ENCODE measurements at places on chromosomes 7 and 10.

DNA sequence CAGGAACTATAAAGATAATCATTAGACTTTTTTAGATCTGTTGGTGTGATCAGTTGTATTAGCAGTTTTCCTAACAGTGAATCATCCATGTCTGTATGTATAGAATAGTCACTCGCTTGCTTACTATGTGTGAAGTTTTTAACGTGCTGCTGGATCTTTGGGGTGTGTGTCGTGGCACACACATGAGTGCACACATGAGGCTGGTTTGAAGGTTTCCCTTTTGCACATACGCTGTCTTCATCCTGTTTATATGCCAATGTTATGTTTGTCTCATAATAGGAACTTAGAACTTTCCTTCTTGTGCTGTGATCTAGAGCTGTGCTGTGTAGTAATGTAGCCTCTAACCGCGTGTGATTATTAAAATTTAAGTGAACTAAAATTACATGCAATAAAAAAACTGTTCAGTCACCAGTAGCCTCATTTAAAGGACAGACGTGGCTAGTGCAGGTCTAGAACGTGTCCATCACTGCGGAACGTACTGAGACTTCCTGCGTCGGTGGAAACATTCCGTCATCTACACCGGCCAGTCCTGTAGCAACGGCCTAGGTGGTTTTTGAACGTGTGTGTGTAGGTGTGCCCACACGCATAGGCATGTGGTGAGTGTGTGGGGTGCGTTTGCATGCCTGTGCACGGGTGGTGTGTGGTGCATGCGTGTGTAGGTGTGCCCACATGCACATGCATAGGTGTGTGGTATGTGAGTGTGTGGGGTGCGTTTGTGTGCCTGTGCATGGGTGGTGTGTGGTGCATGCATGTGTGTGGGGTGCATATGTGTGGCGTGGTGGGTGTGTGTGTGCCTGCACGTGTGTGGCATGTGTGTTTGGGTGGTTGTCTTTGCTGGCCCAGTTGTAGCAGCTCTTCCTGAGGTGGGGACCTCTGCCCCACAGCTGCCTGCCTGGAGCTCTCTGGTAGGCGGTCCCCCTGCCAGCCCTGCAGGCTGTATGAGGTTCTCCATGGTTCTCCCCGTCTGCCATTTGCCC, 56.6 kb downstream of the INPP5A start:
- DNase-seq = no peak

DNA sequence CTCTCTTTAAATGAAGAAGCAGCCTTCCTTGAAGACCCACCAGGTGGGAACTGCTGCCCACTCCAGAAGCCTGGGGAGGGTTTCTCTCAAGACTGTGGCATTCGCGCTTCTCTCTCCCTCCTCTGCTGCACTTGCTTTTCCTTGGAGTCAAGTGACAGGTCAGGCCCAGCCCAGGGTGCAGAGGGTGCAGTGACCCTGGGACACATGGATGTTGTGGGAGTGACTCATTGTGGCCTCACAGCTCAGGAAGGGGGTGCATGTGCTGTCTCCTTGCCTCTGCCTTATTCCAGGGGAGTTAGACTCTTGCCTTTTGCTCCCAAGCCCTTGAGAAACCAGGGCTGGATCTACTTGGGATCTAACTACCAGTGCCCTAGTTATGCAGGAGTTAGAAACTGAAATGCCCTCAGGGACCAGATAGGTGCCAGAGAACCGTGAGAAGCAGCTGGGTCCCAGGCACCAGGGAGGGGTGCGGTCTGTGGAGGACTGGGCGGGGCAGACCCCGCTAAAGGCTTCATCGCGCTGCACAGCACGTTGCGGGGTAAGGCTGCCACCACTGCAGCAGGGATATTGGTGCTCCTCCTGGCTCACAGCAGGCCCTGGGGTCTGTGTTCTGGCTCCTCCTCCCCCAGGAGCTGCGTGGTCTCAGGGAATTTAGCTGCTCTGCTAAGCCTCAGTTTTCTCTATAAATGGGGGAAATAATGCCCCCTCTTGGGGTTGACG, 11.4 kb downstream of the FAM241B start:
- no peak for DNase-seq

DNA sequence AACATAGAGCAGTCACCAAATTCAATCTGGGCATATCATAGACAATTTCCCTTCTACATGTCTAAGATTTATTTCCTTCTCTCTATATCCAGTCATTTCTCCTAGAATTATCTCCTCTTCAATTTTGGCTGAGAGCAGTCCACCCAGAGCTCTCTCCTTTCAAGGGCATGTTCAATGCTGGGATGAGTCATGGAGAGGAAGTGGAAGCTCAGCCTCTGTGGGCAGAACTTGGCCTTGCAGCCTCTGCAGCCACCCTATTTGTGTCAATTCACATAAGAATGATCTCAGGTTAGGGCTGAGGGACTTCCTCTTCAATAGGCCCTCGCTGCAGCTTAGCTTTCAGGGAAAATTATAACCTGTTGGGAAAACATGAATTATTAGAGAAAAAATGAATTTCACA, 560.8 kb downstream of the POM121L12 start:
- no peak for DNase-seq

GRCh38 chr10:102230861-102231356, 4.8 kb downstream of the ELOVL3 start:
- DNase-seq = peak; percentile 25

- DNase-seq = no peak
Measured at GRCh38 chr10:69457771-69458237, 6.5 kb downstream of the TSPAN15 start.

GRCh38 chr7:17069146-17069545, 187.4 kb upstream of the AGR3 start:
- no peak for DNase-seq

DNA sequence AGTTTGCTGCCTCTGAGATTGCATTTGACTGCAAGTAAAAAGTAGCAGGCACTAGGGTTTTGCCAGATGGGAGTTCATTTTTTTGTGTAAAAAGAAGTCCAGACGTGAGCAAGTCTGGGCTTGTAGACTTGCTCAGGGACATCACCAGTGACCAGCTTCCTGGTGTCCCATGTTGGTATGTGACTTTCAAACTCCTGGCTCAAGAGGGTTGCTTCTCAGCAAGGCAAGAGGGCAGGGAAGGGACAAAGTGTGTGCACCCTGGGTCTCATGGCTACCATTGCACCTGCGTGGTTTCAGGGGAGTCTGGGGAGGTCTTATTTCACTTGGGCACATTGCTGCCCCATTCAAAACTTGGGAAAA, 79.3 kb upstream of the ZNF716 start:
- no peak for DNase-seq

Measured in activated CD4-positive, alpha-beta T cell treated with anti-CD3 and anti-CD28 coated beads, Interleukin-2, Interleukin-4, amounts not matched to agents 100 ng/mL and 50 ng/mL, durations not matched to agents 16 hours and 8 hours (primary cell).